Body of pancreas (tissue), 4 donors: ENCODE measurements at places on chromosomes 5 and 9. TPM values are rescaled to one million over a fixed set of nuclear protein-coding genes. Genes with fewer than 3 reads are reported as not detected.

The ITGA2 gene
- total RNA-seq, result 4.0 TPM

The RHOBTB3 gene
- total RNA-seq, result 196 TPM

The SLC6A19 gene
- 1.3 TPM for total RNA-seq

DNA sequence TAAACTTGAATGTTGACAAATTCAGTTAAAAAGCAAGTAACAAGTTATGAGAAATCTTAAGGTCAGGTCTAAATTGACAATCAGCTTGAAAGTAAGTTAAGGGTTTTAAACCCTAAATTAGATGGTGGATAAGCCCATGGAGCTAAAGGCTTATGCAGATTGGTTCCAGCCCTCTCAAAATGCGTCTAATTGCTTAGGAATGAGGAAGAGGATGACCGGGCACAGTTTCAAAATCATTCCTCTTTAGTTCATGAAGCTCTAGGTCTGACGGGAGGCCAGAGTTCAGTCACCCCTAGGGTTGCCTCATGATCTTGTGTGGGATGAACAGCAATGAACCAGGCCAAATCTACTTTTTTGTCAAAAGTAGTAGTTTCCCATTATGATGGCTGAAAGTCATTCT lies 75.4 kb downstream of the SLC38A9 start:
- DNase-seq, result peak; percentile 38

GRCh38 chr9:97744710-97745708 lies 47.9 kb upstream of the XPA start:
- no peak for DNase-seq

DNA sequence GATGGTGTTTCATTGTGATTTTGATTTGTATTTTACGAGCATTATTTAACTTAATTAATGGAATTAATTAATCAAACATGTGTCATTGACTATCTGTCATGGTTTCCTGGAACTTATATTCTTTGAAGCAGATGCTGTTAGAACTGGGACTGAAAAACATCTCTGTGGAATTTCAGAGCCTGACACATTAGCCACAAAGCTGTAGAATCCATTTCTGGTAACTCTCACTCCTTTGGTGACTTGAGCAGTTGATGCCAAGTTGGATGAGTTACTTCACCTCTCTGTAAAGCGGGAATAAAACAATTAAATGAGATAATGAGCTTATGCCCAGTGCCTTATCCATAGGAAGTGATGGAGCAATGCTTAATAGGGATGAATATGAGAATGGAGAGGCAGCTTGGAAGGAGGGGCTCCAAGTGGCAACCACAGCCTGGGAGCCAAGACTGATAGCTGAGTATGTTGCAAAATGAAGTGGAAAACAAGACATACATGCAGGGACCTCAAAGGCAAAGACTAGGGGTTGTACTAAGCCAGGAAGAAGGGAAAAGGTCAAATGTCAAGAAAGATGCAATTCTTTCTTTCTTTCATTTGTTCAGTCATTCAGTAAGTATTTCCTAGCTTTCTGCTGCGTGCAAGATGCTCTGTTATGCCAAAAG lies 23.1 kb upstream of the ADRA1B start:
- DNase-seq, result no peak

DNA sequence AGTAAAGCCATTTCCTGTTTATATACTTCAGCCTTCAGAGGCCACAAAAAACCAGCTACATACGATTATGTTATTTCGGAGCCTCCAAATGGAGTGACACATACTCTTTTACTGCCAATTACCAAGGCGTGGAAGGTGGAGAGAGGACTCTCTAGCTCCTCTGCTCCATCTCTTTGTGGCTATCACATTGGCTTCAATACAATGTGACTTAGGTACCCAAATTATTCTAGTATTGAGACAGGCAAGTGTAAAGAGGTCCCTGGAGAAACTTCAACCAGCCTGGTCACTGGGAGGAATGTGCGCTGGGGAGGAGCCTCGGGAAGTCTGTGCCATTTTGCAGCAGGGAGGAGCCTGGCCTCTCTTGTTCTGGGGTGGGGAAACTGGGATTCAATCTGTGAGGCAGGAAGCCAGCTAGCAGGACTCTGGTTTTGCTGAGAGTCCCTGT lies 85.8 kb upstream of the TAS2R1 start:
- DNase-seq, result no peak

GRCh38 chr5:141795421-141795820 lies 82.8 kb downstream of the PCDH1 start:
- DNase-seq, result no peak

The CFAP157 gene
- total RNA-seq, result 2.3 TPM

The SH3RF2 gene
- 25.7 TPM for total RNA-seq

- no peak for DNase-seq
Observed at GRCh38 chr9:75471549-75472114, 383.3 kb downstream of the OSTF1 start.

DNA sequence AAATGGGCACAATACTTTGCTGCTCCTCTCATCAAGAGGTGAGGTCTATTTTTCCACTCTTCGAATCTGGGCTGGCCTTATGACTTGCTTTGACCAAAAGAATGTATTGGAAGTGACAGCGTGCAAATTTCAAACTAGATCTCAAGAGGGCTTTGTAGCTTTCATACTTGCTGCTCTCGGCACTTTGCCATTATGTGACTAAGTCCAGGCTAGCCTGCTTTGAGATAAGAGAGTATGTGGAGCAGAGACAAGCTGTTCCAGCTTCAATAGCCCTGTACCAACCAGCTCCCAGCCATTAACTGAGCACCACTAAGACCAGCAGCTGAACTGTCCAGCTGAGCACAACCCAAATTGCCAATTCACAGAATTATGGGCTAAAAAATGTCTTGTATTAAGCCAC lies 124.6 kb downstream of the ACER2 start:
- no peak for DNase-seq

The ZDHHC11 gene
- 10.9 TPM for total RNA-seq

The EQTN gene
- total RNA-seq, result not detected

DNA sequence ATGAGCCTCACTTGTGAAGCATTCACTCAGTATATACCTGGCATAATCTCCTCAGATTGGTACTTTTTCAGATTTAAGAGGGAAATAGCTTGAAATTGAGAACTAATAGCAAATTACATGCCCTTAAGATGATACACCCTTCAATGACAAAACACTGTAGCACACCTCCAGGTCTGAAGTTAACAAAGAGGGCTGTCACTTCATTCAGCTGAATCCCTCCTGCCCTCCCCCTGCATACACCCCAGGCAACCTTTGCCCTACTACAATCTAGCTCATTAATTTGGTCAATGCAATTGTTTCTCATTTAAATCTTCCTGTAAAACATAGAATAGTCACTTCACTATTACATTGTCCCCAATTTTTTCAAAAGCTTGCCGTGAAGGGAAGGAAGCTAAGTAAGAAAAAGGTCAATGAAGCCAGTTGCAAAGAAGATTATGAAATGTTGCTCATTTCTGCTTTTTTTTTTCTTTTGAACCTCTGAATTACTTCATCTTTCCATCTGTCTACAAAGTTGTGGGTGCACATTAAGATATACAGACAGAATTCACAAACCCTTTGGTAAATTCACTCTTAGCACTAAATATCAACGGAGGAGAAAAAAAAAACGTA lies 294.8 kb upstream of the PTGER4 start:
- DNase-seq, result no peak

DNA sequence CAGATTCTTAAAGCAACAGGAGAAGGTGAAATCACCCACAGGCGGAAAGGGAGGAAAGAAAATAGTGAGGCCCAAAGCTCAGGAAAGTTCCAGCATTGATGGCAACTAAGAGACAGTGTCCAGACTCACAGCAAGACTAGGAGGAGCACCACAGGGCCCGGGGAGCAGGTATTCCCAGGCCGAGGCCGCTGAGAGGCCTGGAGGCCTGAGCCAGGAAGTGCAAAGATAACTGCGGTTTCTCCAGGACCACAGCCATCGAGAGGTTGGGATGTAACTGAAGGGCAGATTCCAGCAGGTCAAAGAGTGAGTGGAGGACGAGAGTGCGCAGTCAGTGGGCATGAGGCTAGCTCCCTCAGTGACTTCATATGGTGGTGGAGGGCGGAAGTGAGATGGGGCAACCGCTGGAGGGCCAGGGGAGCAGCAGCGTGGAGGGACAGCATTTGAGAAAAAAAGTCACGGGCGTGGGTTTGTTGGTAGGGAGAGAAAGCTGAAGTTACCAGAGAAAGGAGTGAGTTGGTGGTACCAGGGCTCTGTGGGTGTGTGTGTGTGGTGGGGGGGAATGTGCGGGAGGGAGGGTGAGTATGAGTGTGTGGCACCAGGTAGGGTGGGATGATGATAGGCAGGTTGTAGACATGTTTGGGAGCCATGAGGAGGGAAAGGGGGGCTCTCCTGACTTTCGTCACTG lies 89.7 kb downstream of the PSD2 start:
- DNase-seq, result no peak

DNA sequence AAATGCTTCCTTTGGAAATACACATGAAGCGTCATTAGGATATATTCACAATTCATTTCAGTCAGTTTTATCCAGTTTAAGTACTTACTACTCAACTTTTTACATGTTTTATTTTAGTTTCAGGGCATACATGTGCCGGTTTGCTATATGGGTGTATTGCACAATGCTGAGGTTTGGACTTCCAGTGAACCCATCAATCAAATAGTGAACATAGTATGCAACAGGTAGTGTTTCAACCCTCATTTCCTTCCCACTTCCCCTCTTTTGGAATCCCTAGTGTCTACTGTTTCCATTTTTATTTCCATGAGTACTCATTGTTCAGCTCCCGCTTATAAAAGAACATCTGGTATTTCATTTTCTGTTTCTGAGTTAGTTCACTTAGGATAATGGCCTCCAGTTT lies 74.7 kb downstream of the TMEM161B start:
- no peak for DNase-seq

DNA sequence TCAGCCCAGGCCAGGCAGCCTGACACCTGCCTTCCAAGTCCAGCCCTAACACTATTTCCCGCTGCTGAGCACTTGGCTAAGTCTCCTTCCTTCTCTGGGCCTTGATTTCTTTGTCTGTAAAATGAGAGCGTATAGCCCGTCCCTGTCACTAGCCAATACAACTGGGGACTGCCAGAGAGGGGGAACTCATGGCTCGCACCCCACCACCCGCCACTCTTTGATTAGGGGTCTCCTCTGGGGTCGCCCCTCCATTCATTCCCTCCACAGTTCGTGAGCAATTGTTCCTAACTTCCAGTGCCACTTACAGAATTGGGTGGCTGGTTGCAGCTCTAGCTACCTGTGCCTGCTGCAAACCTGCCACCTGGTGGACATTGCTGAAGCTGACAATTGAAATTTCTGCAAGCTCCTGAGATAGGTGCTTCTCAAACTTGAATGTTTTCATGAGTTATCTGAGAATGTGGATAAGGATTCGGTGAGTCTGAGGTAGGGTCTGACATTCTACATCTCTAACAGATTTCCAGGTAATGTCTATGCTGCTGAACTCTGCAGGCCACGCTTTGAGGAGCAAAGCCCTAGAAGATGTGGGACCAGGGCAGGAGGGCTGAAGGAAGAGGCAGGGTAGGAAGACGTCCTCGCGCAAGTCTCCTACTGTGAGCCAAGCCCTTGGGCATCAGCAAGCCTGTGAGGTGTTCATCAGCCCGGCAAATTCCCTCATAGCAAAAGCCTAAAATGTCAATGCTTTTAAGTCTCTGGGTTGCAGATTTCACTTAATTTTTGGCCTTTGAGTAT lies 13.3 kb upstream of the RECK start:
- DNase-seq, result peak; percentile 73

DNA sequence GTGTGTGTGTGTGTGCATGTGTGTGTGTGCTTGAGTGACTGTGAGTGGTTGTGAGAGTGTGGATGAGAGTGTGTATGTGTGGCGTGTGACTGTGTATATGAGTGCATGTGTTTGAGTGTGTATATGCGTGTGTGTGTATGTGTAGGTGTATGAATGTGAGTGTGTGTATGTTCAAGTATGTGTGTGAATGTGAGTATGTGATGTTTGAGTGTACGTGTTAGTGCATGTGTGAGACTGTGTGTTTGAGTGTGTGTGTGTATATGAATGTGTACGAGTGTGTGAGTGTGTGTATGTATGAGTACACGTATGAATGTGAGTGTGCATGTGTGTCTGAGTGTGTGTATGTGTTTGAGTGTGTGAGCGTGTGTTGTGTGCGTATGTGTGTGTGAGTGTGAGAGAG lies 47.8 kb downstream of the KCNIP1 start:
- no peak for DNase-seq

The PCDHGB3 gene
- 10.2 TPM for total RNA-seq

GRCh38 chr5:174733836-174734235 lies 9.5 kb downstream of the MSX2 start:
- DNase-seq, result no peak

- no peak for DNase-seq
Observed at GRCh38 chr5:154193283-154193682, 2.8 kb downstream of the GALNT10 start.

GRCh38 chr5:32264957-32265572 lies 47.7 kb downstream of the MTMR12 start:
- no peak for DNase-seq

The ZNF300 gene
- total RNA-seq, result 4.7 TPM

GRCh38 chr5:61055434-61056006 lies 106.7 kb downstream of the SMIM15 start:
- DNase-seq, result no peak

DNA sequence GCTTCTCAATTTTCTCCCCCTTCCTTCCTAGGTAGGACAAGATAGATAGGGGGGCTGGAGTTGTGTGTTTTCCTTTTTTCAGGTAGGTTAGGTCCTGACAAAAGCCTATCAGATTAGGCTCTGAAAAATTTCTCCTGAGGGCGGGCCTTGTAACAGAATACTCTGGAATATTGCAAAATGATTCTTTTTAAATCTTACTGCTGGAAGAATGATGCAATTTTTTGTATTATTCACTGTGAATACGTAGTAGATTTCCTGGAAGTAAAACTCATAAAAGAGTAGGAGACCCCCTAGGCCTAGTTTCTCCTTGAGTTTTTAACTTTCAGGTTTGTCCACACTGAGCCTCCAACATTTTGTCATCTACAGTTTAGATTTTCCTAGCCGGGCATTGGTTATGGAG lies 1701.8 kb downstream of the EFNA5 start:
- DNase-seq, result no peak

The PCDHA12 gene
- total RNA-seq, result 3.9 TPM

DNA sequence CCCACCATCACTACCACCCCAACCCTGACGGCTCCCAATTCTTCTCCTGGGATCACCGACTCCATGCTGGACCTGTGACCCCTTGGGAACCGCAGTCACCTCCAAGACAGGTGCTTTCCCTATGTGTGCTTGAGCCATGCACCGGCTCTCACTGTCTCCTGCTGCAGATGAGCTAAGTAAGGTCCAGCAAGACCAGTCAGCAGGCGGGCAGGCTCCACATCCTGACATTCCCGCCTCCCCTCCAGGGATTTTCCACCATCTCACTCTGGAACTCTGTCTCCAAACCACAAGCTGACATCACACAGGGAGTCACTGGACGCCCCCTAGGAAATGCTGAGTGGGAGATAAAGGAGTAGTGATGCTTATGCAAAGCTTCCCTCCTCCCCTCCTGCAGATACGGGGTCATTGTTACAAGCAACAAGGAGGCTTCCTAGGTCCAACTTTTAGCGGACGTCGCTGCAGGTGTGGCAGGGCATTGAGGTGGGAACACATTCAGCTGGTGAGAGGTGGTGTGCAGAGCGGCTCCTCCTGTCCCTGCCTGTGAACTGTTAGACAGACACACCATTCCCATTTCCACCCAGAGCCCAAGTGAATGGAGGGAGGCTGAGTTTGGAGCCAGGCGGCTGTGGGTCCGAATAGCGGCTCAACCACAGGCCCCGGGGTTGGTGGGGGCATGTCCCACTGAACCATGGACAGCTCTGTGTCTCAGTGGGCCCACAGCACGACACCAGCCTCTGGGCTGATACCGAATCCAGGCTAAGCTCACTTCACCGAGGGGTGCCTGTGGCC lies 129.2 kb upstream of the PHYKPL start:
- DNase-seq, result no peak

- DNase-seq, result no peak
Observed at GRCh38 chr9:112046181-112046580, 128.9 kb downstream of the SUSD1 start.
